ENCODE measurements at places on chromosomes 7 and 10.

DNA sequence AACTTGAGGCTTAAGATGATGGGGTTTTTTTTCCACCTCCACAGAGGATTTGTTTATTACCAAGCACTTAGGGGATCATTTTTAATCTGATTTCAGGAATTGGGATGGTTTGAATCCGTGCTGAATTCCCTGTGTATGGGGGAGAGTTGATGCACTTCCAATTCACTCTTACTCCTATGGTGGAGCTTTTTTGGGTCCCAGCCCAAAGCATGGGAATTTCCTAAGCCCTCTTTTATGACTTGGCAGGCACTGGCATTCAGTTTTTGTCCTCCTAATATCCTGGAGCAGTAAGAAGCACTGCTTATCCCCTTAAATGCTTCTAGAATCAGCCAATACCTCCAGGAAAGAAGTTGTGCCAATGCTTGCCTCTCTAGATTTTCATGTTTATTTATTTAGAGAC, 78.7 kb downstream of the HYCC1 start:
- no peak for DNase-seq

GRCh38 chr7:8511855-8512254, 78.4 kb downstream of the NXPH1 start:
- DNase-seq, result no peak

GRCh38 chr7:107948645-107949442, 54.1 kb downstream of the LAMB1 start:
- DNase-seq, result peak; percentile 80

DNA sequence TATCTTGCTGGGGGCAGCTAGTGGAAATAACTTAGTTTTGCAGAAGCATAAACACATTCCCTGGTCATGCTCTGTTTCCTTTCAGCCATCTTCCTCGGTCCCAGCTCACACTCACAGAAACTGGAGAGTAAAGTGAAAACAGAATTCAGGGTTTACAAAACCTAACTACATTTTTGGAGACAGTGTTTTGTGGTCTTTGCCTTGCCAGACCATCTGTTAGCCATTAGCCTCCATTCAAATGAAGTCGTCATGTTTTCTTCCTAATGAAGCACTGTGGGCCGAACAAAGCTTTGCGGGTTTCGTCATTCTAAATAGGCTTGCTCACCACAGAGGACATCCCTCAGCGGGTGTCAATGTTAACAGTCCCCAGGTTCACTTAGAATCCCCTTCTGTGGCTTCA, 214.6 kb upstream of the TMEM72 start:
- no peak for DNase-seq

- DNase-seq, result no peak
Observed at GRCh38 chr7:140877249-140877524, 47.5 kb downstream of the BRAF start.

- DNase-seq, result peak; percentile 36
Observed at GRCh38 chr10:31242902-31243301, 76.1 kb upstream of the ZEB1 start.

- DNase-seq, result no peak
Observed at GRCh38 chr10:22320591-22321155, at the start of gene BMI1. BMI1 (plus strand) TSS chr10:22321099; CDS start chr10:22326450, 5,351 bp downstream.

GRCh38 chr10:79995979-79996634, 47.2 kb upstream of the SFTPD start:
- no peak for DNase-seq

DNA sequence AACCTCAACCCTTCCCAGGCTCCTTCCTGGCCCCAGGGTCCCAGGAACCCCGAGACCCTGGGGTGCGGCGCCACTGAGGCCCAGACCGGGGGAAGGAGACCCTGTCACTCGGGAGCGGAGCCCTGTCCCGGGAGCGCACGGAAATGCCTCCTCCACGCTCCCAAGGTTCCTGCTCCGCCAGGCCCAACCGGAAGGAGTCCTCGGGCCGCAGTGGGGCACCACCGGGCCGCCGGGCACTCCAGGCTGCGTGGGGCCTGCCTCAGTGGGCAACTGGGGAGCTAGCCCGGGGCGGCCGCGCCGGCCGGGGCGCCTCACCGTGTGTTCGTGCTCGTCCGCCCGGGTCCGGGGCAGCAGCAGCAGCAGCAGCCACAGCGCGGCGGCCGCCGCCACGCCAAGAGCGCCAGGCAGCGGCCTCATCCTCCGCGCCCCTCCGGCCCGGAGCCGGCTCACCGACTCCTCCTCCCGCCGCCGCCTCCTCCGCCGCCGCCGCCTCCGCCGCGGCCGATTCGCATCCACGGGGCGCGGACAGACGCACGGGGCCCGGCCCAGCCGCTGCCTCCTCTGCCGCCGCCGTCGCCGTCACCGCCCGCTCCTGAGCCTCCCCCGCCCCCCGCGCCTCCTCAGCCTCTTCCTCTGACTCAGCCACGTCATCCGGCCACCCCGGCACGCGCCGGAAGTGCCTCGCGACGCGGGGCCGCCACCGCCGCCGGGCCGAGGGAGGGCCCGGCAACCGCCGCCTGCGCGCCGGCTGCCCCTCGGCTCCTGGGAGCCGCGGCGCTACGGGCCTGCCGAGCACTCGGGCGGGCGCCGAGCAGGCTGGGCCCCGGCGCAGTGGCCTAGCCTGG, at the start of gene TM9SF3:
TM9SF3 (minus strand) TSS at position 594 of the 845 bp plus-strand sequence; CDS start at position 417, 177 bp downstream.
- DNase-seq, result peak; percentile 33

DNA sequence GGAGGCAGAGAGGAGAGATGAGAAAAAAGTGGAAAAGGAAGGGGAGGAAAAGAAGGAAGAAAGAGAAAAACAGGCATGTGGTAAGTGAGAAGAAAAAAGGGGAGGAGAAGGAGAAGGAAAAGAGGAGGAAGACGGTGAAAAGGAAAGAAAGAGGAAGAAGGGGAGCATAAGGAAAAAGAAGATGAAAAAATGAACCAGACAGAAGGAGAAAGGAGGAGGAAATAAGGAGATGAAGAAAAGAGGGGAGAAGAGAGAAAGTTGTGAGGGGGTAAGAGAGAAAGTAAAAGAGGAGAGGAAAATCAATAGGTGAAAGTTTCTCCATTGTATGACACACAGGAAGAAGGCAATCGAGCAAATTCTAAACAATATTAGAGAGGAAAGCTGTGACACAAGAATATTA, 663.8 kb downstream of the GRID1 start:
- no peak for DNase-seq

DNA sequence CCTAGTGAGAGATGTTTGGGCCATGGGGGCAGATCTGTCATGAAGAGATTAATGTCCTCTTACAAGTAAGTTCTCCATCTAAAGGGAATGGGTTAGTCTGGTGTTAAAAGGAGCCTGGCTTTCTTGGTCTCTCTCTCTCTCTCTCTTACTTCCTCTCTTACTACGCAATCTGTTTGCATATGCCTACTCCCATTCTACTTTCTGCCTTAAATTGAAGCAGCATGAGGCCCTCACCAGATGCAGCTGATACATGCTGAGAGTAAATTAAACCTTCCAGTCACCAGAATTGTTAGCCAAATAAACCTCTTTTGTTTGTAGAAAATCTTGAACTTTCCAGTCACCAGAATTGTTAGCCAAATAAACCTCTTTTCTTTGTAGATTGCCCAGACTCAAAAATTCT, 884.1 kb downstream of the NRG3 start:
- DNase-seq, result no peak

DNA sequence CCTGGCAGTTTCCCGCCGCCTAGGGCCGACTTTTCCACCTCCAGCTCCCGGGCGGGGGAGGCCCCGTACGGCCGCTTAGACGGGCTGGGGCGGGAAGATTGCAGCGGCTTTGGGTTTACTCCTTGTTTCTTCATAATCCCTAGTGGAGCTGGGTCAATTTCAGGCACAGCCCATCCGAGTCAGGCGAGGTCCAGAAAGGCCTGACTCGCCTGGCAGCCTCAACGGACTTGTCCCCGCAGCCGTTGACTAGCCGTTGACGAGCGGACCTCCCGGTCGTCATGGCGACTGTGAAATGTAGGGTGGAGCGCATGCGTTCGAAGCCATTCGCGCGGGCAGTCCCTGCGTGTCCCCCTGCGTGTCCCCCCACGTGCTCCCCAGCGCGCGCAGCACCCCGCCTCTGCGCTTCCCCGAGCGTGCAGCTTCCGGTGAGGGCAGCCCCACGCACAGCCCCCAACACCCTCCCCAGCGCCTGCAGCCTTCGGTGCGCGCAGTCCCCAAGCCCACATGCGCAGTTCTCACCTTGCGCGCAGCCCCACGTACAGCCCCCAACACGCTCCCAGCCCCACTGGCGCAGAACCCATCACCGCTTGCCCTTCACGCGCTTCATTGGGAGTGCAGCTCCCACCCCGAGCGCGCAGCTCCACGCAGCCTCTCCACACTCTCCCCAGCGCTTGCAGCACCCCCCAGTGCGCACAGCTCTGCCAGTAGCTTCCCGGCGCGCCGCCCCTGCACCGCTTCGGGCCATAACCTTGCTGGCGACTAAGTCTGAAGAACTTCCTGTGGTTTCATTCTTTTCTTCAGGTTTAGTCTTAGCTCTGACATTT, 67.8 kb downstream of the TBX20 start:
- peak; percentile 33 for DNase-seq

- no peak for DNase-seq
Observed at GRCh38 chr10:30158325-30158960, 99.1 kb upstream of the JCAD start.

DNA sequence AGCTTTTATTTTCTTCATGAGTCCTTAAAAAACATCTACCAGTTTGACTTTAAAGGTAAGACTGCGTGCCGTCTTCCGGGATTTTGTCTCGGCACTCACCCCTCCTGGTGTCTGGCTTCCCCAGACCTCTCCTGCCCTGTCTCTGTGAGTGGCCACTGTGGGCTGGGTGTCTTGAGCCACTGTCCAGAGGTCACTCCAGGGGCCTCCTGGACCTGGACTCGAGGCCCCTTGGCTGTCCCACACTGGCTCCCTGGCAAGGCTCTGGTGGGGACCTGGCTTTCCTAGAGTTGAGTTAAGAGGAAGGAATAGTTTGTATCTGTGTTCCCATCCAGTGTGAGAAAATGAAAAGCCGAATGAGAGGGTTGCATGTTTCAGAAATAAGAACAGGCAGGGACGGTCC, 95.5 kb downstream of the NKX6-2 start:
- DNase-seq, result no peak

DNA sequence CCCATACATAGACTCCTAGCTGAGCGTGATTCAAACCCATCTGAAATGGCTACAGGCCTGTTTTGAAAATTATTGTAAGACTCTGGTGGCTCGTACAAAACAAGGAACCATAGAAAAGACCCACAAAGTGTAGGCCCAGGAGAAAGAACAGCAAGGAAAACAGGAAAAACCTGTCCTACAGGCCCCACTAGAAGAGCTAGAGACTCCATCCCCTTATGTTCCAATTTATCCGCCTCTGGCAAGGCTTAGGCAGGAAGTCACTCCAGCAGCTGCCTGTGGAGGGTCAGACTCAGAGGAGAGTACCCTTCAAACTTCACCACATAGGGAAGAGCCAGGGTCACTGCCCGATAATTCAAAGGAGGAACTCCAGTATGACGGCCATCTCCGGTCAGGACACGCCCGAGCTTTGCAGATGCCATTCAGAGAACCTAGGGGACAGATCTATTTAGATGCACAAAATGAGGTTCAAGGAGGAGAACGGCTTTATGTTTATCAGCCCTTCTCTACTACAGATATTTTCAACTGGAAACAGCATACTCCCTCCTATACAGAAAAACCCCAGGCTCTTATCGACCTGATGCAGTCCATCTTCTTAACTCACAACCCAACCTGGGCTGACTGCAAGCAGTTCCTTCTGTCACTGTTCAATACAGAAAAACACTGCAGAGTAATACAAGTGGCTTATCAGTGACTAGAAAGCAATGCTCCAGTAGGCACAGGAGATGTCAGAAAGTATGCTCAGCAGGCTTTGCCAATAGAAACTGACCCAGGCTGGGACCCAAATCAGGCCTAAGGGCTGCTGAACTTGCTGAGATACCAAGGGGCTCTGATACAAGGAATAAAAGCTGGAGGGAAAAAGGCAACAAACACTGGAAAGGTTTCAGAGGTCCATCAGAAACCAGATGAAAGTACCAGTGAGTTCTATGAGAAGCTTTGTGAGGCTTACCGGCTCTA, 8.6 kb upstream of the ZNF33B start:
- no peak for DNase-seq

DNA sequence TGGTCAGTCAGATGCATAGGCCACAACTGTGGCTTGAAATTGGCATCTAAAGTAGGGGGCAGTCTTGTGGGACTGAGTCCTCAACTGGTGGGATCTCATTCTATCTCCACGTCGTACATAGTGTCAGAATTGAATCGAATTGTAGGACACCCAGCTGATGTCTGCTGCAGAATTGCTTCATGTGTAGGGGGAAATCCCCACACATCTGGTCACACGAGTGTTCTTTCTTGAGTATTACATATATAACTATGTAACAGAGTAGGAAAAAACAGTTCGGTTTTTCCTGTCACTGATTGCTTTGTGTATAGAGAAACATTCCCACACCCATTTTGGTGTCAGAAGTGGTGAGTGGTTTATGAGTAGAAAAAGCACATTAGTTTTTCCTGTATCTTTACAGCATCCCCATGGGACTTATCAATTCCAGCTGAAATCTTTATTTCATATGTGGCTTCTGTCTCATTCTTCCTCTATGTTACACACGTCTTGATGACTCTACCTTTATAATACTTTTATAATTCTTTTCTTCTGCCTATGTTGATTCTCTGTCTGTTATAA, 79.4 kb upstream of the PCGF5 start:
- no peak for DNase-seq

GRCh38 chr7:5064391-5065106, 18.9 kb downstream of the RBAK start:
- DNase-seq, result no peak

- no peak for DNase-seq
Observed at GRCh38 chr7:130446259-130446658, 5.4 kb upstream of the CEP41 start.

DNA sequence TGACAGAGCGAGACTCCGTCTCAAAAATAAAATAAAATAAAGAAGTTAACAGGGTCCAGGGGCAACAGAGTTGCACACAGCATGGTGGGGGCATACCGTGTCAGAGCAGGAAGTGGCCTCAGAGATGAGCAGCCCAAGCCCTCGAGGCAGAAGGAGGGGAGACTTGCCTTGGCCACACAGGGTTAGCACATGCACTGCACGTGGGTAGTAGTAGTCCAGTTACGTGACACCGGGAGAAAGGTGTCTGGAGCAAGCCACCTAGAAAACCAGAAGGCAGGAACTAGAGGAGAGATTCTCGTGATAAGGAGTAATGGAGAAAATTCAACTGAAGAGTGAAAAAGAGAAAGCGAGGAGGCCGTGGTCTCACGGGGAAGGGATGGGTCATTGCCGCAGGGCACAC, 9.8 kb upstream of the DENND2A start:
- no peak for DNase-seq

DNA sequence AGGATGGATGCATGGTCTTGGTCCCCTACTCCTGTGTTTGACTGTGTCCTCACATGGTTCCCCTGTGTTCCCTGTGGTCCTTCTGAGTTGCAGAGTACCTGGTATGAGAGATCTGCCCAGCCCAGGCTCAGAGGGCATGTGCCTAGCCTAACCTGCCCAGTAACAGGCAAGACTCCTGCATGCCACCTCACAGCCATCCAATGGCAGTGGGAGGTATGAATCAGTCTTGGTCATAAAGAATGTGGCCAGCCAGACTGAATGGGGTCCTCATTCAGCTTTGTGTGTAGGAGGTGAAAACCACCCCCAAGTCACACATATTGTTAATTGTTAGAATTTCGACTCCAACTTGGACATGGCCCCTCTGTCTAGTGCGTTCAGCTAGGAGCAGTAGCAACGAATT, 17.2 kb upstream of the GPR158 start:
- DNase-seq, result no peak

- no peak for DNase-seq
Observed at GRCh38 chr7:14841086-14841485, 61.5 kb downstream of the DGKB start.

GRCh38 chr10:79431891-79432831, 13.3 kb downstream of the ZCCHC24 start:
- no peak for DNase-seq

Measured in HS-27A (cell line).